HS-5 (cell line): ENCODE measurements at places on chromosomes 13 and 19.

- no peak for DNase-seq
These were observed 471.9 kb downstream of the KCTD12 start for GRCh38 chr13:76414320-76414719.

- DNase-seq: no peak
These were observed 19.8 kb downstream of the COL4A1 start for GRCh38 chr13:110286833-110287819.

- no peak for DNase-seq
These were observed 20.3 kb downstream of the RFX1 start for GRCh38 chr19:13985771-13986347.

- no peak for DNase-seq
These were observed 10.6 kb upstream of the ADGRE1 start for GRCh38 chr19:6876748-6877147.

DNA sequence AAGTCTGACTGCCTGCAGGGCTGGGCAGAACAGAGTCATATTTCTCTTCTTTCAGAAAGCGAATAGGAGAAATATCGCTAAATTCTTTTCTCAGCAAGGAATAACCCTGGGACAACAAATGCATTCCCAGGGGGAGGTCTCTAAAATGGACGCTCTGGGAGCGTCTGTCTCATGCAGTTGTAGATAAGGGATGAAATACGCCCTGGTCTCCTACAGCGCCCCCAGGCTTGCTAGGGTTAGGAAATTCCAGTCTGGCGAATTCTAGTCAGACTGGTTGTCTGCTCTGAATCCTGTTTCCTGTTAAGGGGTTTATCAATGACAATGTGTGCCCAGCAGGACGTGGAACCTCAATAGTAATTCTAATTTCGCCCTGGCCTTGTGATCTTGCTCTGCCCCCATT, 1214.1 kb downstream of the DIAPH3 start:
- DNase-seq: no peak

- no peak for DNase-seq
These were observed 4.2 kb upstream of the IZUMO2 start for GRCh38 chr19:50167314-50167721.

DNA sequence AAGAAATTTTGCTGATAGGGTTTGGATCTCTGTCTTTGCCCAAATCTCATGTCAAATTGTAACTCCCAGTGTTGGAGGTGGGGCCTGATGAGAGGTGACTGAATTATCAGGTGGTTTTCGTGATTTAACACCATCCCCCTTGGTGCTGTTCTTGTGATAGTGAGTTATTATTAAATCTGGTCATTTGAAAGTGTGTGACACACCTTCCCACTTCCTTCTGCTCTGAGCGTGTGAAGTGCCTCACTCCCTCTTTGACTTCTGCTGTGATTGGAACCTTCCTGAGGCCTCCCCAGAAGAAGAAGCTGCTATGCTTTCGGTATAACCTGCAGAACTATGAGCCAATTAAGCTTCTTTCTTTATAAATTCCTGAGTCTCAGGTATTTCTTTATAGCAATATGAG, 632.0 kb downstream of the SLITRK5 start:
- DNase-seq: no peak

- no peak for DNase-seq
These were observed 51.9 kb upstream of the SPATA13 start for GRCh38 chr13:24108615-24108965.

GRCh38 chr13:61670384-61671161, 254.9 kb upstream of the PCDH20 start:
- no peak for DNase-seq

- DNase-seq: no peak
These were observed 137.8 kb upstream of the GJB6 start for GRCh38 chr13:20369886-20370361.

- DNase-seq: no peak
These were observed 5.5 kb downstream of the SACS start for GRCh38 chr13:23427881-23428528.

DNA sequence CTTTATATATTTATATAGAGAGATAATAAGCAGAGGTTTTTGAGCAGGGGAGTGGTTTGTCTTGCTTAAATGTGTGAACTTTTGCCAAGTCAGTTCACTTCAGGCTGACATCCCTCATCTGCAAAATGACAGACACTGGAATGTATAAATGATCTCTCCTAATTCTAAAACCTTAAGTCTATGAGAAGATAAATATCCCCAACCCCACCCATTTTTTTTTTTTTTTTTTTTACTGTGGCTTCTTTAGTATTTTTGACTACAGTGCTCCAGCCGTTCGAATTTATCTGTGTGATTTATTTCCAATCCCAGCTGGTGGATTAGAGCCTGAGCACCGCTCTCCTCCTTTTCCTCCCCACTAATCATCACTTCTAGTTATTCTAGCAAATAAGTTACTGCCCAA, 234.8 kb downstream of the DACH1 start:
- no peak for DNase-seq

GRCh38 chr13:67353031-67353430, 122.9 kb upstream of the PCDH9 start:
- DNase-seq: no peak

- DNase-seq: no peak
These were observed 47.9 kb upstream of the ZNRF4 start for GRCh38 chr19:5407356-5407755.
